Non-pigmented ciliary epithelial cell (primary cell): ENCODE measurements at places on chromosomes 16 and 17.

GRCh38 chr17:39183720-39184119 lies 13.7 kb downstream of the CACNB1 start:
- no peak for DNase-seq

DNA sequence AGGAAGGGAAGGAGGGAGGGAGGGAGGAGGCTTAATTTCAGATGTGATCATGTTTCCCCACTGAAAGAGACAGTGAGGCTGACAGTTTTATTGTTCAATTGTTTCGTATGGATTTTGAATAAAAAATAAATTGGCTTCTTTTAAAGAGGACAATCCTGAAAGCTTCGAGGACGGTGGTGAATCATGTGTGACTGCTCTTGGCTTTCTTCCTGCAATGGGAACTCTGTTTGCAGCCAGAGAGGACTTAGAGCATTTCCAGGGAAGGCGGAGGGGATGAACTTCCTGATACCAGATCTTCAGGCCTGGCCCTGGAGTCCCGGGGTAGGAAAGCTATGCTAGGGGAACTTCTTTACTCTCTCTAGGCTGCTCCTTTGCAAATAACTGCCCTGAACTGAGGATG lies 72.8 kb upstream of the C16orf82 start:
- no peak for DNase-seq

DNA sequence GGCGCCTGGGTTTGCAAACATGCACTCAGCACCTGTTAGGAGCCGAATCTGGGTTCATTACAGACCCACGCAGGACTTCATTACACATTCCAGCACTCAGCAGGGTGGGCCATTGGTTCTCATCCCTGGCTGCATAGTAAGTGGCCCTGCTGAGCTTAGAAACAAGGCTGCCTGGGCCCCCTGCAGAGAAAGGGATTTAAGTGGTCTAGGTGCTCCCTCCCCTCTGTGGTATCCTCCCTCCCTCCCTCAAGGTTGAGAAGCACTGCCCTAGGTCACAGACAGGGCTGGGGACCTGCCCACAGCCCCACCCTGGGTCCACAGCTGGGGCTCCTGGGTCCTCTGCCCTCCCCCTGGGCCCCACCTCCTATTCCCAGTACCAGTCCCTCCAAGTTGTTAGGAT lies 28.3 kb downstream of the WNT3 start:
- DNase-seq = no peak

GRCh38 chr16:69309316-69309715 lies 1.8 kb upstream of the VPS4A start:
- DNase-seq = no peak

DNA sequence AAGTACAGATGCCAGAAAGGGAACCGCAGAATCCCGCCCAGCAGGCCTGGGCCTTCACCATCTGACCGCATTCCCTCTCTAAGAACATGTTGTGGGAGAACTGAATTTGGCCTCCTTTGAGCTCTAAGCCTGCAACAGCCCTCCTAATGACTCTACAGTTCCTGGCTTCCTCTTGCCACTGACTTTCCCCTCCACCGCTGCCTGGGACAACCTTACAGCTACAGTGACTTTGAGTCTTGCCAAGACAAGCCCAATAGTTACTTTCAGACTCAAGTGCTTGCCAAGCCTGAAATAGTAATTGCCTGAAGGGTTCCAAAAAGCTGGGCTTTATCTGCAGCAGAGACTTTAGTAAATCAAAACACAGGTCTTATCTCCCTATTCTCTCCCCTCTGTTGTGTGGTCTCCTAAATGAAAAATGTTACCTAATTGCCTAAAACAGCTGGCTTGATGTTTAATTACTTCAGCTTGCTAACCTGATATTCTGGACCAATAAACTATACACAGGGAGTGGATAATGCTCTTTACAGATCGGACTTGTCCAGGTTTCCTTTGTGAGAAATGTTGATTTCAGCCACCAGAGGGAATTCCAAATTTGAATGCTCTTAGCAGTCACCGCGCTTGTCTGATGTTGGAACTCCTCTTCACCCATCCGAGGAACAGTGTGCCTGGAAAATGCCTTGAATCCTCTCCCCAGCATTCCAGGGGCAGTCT lies 85.1 kb upstream of the TBX2 start:
- DNase-seq = no peak
